Amygdala (tissue), 56 donors: ENCODE measurements at places on chromosomes 7 and 10.

DNA sequence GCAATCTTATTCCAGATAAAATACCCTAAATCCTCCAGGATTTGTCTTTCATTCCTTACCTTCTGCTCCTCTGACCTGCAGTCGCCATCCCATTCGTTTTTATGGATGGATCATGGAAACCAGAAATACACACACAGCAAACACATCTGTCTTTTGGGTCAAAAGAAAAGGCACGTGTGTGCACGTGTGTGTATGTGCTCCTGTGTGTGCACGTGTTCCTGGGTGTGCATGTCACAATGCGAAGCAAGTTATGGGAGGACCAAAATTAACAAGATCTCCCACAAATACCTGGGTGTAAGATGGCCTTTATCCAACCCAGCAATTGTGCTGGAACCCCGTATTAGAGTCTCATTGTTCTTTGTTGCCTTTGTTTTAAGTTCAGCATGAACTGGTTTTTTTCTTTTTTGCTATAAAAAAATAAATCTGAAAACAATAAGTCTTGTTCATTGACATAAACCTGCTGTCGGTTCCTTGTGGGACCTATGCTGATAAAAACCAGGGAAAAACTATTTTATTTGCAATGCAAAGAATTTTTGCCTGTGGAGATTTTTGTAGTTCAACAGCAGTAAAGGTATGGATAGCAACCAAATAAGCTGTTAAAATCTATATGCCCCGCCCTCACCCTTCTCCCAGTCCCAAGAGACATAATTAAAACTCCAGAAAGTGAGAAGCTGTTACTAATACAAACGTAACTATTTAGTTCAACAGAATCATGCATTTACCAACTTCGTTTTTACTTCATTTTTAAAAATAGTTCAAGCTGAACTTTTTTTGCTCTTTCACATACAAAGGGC, 229.6 kb downstream of the CREB5 start:
- DNase-seq: no peak

- DNase-seq: no peak
These were observed 566 bp downstream of the ASNS start for GRCh38 chr7:97871659-97872024.

- DNase-seq: no peak
These were observed 84.0 kb downstream of the PTPN20 start for GRCh38 chr10:46995234-46995633.

- no peak for DNase-seq
These were observed 441.9 kb upstream of the GRM3 start for GRCh38 chr7:86201767-86202166.

DNA sequence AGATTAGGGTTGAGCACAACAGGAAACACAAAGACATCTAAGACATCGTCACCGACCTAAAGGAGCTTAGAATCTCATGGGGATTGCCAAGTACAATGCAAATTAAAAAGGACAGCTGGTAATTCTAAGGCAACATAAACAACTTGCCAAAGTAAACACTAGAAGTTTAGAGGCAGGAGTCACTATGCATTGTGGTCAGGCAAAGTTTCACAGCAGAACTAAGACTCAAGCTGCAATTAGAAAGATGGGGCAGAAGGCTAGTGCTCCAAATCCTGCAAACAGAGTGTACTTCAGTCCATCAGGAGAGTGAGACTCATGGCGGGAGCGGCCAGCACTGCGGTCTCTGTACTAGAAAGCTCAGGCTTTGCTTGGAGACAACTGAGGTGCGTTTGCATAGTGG, 52.7 kb downstream of the HIPK2 start:
- no peak for DNase-seq

DNA sequence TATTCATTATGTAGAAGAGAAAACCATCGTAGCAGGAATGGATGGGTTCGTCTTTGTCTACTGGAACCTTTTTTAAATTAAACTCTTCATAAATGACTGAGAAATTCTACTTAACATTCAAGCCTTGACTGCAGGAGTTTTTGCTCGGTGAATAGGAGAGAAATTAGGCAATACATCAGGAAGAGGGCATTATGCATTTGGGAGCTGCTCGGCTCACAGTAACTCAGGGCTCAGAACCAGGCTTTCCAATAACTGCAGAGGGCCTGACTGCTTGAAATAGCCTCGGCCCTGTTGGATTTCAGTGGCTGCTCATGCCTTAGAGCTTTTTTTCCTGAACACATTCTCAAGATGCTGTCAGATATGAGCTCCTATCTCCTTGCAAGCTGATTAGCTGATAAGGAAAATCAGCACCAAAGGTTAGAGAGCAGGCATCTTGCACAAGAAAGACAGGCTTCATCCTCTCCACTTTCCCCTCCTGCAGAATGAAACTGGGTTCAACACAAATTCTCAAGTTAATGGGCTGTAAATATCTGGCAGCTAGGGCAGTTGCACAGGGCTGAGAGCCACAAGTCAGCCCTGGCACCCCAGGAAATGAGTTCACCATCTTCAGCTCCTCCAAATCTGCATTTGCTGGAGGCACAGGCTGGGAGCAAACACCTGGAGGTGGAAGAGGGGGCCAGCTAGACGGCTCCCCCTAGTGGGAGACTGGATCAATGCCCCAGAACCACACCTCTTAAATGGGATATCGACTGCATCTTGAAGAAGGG, 24.3 kb downstream of the TECTB start:
- peak; percentile 25 for DNase-seq

GRCh38 chr7:70953796-70954195, 178.1 kb upstream of the GALNT17 start:
- no peak for DNase-seq

GRCh38 chr7:88218836-88219605, 817 bp downstream of the SRI start:
- peak; percentile 44 for DNase-seq

DNA sequence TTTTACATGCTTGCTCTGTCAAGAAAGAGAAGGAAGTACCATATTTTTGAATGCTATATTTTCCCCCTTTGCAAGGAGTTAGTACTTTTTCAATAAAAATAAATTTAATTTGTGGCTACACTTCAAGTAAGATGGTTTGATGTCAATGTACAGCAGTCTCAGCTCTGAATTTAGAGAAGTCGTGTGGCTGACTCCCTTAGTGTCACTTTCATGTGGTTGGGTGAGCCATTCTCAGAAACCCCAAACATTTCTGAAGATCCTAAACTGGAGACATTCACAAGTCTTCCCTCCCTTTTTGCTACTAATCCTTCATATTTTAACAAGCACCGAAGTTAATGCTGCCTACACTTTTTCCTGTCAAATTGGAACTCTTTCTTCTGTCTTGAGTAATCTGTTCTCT, 244.4 kb downstream of the DYNC1I1 start:
- no peak for DNase-seq

- DNase-seq: no peak
These were observed 57.3 kb upstream of the CCDC71L start for GRCh38 chr7:106717955-106718871.

DNA sequence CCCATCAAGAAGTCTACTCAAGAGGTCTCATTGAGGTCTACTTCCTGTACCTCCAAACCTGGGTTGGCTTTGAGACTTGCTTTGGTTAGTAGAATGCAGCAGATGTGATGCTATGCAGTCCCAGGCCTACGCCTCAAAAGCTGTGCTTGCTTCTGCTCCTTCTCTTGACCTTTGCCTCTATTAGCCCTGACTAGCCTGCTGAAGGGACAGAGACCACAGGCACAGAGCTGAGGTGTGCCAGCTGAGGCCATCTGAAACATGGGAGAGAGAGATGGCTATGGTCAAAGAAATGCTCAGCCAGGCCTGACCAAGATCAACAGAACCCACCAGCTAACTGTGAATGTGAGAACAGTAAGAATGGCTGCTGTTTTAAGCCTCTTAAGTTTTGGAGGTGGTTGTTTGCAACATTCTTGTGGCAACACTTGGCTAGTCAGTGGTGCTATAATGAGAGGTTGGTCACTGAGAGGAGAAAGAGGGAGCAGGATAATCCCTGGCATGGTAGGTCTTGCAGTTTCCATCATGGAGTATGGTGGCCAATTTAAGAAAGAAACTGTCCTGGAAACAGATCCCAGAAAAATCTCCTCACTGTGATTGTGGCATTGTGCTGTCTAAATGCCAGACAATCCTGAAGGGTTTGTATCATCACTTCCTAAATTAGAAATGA, 176.1 kb upstream of the PHYHIPL start:
- no peak for DNase-seq

GRCh38 chr10:42991442-42992098, 85.3 kb upstream of the RET start:
- no peak for DNase-seq

DNA sequence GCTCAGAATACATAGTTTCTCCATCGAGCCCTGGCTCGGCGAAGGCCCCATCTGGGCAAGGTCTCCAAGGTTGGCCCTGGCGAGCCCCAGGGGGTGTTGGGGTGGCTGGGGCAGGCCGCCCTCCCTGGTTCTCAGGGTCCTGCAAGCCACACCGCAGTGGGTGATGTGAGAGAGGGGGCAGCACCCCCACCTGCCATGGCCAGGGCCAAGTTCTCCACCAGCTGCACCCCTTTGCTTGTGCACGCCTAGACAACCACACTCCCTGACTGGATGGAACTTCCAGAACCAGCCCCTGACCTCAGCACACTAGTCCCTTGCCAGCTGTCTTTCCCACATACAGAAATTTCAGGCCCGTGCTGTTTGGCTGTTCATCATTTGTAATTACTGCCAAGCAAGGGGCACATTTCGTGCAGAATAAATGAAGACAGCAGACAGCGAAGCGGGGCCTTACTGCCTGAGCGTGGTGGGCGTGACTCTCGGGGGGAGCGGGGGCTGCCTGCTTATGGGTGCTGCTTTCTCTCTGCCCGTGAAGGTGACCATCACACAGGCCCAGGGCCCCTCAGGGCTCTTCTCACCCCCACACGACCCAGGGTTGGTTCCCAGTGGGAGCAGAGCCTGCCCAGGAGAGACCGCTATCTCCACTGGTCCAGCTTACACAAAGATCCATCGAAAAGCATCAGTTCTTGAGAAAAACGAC, 85.9 kb downstream of the ADARB2 start:
- DNase-seq: no peak

GRCh38 chr7:30135301-30136116, 723 bp downstream of the MTURN start:
- peak; percentile 62 for DNase-seq

DNA sequence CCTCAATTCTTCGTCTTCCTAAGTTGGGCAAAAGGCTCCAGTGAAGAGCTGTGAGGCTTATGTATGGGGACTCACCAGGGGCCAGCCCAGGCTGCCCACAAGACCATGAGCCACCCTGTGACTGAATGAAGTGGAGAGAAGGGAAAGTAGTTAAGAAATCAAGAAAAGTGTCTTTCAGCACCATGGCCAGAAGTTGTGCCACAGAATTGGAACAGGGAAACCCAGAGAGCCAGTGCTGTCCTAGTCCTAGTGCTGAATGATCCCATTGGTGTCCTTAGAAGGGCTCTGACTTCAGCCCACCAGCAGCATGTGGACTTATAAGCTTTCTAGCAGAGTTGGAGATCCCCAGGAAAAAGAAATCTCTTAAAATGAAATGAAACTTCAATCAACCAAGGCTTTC, 37.0 kb upstream of the CCSER2 start:
- no peak for DNase-seq

- peak; percentile 35 for DNase-seq
These were observed 35.1 kb downstream of the EGFR start for GRCh38 chr7:55053651-55054571.

DNA sequence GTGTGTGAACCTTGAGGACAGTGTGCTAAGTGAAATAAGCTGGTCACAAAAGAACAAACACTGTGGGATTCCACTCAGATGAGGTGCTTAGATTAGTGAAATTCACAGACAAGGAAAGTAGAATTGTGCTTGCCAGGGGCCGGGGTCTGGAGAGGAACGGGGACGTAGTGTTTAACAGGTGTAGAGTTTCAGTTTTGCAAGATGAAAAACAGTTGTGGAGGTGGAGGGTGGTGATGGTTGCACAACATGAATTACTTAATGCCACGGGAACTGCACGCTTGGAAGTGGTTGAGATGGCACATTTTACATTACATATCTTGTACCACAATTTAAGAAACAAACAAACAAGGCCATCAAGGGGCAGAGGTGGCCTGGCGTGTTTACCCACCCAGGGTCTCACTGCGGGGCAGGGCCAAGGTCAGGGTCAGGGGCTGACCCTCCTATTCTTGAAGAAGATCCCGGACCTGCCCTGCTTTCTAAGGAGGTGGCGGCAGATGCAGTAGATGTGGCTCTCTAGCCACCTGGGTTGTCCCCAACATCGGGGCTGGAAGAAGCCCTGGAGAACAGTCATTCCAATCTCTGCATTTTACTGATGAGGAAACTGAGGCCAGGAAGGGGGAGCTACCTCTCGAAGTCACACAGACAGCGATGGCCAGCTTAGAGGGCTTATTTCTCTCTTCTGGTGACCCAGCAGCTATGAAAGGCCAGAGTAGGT, 91.5 kb upstream of the LRRC4 start:
- DNase-seq: no peak

- DNase-seq: no peak
These were observed 11.1 kb downstream of the OR2A14 start for GRCh38 chr7:144134116-144134515.

- no peak for DNase-seq
These were observed 71.9 kb downstream of the SGMS1 start for GRCh38 chr10:50551894-50552293.

GRCh38 chr7:668139-668931, 58.2 kb upstream of the DNAAF5 start:
- no peak for DNase-seq

DNA sequence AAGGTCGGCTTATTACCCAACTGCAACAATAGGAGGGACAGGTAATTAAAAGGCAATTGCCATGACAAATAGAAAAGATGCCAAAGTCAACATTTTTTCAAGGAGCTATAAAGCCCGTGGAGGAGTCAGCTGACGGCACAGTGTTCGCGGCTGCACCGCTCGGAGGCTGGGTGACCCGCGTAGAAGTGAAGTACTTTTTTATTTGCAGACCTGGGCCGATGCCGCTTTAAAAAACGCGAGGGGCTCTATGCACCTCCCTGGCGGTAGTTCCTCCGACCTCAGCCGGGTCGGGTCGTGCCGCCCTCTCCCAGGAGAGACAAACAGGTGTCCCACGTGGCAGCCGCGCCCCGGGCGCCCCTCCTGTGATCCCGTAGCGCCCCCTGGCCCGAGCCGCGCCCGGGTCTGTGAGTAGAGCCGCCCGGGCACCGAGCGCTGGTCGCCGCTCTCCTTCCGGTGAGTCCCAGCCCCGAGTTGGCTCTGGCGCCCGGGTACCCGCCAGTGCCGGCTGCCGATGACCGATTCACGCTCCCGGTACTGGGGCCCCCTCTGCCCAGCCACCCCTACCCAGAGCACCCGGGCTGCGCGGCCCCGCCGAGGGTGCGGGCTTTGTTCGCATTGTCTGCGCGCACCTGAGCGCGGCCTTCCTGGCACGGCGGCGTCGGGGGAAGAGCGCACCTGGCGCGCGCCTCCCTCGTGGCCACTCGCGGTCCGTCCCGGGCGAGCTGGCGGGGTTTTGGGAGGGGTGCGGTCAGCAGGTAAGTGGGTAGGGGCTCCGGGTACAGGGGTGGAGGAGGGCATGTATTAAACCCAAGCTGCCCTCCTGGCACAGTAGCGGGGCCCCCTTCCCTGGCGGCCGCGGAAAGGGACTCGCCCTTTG, at the start of gene VWA2:
TSS of gene VWA2 (plus strand) at position 138 of the 877 bp plus-strand sequence. CDS start 9,460 bp downstream, outside the sequence.
- no peak for DNase-seq
